EL (cell line): ENCODE measurements at places on chromosomes 2 and 18.

- peak; percentile 65 for DNase-seq
Observed at GRCh38 chr2:20224716-20225293, at the start of gene SDC1. TSS of gene SDC1 (minus strand) at chr2:20225130. CDS start at chr2:20224867, 263 bp downstream.

GRCh38 chr18:46096651-46097300 lies 1.3 kb downstream of the ATP5F1A start:
- no peak for DNase-seq

DNA sequence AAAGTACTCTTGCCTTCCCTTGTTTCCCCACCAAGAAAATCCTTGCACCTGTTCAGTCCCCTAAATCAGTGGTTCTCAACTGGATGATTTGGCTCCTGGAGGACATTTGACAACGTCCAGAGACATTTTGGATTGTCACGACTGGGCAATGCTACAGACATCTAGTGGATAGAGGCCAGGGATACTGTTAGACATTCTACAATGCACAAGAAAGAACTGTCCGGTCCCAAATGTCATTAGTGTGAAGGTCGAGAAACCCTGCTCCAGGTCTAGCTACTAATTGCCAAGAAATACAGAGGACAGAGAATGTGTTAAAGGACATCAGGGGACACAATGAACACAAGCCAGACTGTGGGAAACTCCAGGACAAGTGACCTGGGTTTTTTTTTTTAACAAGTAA lies 60.0 kb downstream of the LRP2 start:
- DNase-seq, result no peak

DNA sequence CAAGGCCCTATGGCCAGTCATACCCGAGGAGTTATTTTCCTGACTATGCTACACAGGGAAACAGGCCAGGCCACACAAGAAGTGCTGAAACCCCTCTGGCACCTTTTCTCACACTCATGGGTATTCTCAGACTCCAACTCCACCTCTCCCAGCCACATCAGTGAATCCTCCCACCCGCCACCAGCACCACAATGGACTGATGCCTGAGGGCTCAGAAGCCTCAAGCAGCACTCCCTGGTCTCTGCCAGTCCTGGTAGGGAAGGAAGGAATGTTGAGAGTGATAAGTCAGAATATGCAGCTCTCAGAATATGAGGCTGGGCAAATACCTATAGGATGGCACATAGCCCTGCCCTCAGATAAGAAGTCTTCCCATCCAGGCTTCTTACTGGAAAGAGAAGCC lies 391.1 kb downstream of the ALK start:
- peak; percentile 19 for DNase-seq

DNA sequence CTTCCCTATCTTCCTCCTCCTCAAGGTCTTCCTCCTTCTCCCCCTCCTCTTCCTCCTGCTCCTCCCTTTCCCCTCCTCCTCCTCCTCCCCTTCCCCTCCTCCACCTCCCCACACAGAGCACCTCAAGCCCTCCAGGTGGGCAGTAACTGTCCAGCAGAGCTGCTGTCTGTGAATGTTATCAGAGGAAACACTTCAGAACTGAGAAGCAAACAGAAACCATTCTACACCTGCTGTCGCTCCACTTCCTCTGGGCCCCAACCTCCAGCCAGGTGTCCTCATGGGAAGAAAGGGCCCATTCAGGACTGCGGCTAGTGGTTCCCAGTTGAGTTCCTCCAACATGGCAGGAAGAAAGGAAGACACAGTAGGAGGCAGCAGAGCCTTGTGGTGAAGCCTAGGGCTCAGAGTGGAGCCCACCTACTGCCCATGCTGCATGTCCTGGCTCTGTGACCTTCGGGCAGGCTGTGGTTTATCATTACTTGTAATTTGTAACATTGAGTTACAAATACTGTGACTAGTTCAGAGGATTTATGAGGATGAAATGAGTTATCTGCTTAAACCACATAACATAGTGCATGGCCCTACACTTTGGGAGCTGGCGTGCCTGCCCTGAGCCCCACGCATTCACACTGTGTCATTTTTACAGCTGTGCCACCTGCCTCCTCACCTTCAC lies 165.9 kb upstream of the ID2 start:
- DNase-seq, result no peak

- no peak for DNase-seq
Observed at GRCh38 chr2:212667751-212668316, 129.2 kb upstream of the ERBB4 start.

GRCh38 chr2:237570776-237571335 lies 4.5 kb downstream of the PRLH start:
- no peak for DNase-seq

DNA sequence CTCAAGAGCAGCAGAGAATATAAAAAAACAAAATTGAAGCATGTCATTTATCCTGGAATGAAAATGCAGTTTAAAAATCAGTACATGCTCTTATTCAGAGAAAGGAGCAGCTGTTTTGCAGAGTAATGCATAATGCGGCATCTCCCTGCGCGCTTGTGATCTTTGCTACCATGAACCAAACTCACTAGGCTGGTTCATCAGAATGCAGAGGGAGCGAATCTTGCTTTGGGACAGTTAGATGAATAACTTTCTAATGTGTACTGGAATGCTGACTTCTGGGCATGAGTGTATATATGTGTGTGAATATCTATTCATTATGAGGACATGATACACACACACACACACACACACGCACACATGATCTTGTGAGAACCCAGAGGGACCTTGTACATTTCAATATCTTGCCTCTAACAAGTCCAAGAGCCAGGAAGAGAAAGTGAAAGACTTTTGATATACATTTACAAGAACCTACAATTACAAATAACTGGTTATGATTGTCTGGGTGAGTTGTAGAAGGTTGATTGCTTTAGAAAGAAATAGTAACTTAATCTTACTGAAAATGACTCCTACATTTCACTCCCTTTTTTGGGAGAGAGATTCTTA lies 54.1 kb upstream of the THOC1 start:
- no peak for DNase-seq

- DNase-seq, result no peak
Observed at GRCh38 chr2:9306911-9307310, 100.3 kb downstream of the ASAP2 start.

DNA sequence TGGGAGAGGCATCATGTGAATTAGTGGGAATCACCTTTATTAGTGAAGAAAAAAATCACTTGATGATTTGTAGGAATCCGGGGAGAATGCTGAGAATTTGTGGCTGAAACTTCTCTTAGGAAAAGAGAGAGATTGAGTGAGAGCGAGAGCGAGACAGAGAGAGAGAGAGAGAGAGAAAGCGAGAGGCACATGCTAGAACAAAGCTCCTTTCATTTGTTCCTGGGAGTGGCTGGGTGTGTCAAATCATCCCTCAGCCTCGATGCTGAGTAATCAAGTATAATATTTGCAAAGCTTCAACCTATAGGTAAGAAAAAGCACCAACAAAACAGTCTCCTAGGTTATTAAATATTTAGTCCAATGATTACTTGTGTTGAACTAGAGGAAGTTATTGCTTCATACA lies 4.4 kb upstream of the SERPINB5 start:
- DNase-seq, result no peak

GRCh38 chr2:154324601-154325000 lies 373.9 kb upstream of the KCNJ3 start:
- DNase-seq, result no peak

DNA sequence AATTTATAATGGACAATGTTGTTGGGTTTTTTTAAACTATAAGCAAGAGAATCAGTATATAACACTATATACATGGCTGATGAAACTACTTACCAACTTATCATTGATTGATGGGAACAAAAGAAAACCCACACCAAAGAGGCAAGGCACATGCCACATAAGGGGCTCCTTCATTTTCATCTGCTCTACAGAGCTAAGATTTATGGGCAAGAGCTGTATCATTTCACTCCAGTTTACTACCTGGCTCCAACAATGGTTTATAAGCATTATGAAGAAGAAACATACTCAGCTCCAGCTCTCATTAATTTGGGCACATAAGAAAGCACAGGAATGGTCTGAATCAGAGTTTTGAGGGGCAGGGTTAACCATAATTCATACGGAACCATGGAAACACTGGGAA lies 283.3 kb downstream of the AGPS start:
- no peak for DNase-seq

GRCh38 chr18:12233378-12233777 lies 20.8 kb upstream of the CIDEA start:
- DNase-seq, result peak; percentile 51

GRCh38 chr18:24731981-24732380 lies 271.5 kb downstream of the HRH4 start:
- DNase-seq, result peak; percentile 6

GRCh38 chr2:1767939-1768691 lies 23.8 kb upstream of the PXDN start:
- DNase-seq, result no peak

GRCh38 chr18:25175558-25176517 lies 176.1 kb downstream of the ZNF521 start:
- no peak for DNase-seq

- no peak for DNase-seq
Observed at GRCh38 chr2:96695602-96696001, 44.3 kb downstream of the LMAN2L start.

GRCh38 chr2:239179851-239180371 lies 220.9 kb downstream of the HDAC4 start:
- no peak for DNase-seq

DNA sequence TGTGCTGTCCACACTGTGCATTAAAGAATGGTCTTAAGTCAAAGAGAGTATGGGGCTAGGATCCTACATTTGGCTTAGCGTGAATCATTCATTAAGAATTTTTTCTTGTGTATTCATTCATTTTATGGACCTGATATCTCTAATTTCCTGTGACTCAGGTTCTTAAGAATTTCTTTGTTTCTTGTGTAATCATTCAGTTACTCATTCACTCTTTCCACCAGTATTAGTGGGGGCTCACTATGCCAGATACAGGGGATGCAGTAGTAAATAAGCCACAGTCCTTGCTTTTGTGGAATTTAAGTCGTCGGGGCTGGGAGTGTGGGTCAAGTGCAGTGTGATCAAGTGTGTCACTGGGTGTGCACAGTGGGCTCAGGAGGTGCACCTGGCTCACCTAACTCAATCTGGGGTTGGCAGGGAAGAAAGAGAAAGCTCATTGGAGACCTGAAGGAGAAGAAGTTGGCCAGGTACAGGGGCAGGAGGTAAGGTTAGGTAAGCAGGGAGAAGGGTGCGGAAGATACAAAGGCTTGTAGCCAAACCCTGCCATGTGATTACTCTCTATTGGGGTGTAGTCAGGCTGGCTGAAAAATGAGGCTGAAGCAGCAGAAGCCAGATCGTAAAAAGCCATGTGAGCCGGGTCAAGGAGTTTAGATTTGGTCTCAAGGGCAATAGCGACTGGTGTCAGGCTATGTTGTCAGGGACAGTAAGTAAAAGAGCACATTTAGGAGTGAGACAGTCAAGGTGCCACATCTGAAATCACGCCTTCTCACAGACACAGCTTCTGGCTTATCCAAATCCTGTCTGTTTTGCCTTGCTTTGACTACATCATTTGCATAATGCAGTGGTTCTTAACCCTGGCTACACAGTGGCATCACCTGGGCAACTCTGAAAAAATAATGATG lies 67.2 kb downstream of the KCTD1 start:
- DNase-seq, result peak; percentile 95

DNA sequence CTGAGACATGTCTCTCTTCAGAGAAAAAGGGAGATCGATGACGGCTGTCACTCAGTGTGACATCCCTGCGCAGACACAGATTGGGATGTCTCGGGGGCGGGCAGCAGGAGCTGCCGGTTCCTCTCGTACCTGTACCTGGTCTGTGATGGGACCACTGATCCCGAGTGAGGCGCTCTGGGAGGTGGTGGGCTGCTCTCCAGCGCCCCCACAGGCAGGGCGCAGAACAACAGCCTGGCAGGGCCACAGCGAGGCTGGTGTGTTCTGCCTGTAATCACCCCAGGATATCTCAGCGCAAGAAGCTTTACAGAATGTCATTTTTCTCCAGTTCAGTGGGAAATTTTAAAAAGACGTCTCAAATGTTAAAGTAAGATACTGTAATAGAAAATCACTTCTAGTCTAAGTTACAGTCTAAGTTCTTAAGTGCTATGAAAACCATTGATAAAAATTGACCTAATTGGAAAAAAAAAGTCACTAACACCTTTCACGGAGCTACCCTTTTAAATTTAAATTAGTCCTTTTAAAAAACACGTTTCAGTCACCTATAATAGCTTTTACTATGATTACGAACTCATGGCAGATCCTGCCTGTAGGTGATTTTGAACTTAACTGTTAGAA lies 189.8 kb downstream of the SNTG2 start:
- peak; percentile 8 for DNase-seq

DNA sequence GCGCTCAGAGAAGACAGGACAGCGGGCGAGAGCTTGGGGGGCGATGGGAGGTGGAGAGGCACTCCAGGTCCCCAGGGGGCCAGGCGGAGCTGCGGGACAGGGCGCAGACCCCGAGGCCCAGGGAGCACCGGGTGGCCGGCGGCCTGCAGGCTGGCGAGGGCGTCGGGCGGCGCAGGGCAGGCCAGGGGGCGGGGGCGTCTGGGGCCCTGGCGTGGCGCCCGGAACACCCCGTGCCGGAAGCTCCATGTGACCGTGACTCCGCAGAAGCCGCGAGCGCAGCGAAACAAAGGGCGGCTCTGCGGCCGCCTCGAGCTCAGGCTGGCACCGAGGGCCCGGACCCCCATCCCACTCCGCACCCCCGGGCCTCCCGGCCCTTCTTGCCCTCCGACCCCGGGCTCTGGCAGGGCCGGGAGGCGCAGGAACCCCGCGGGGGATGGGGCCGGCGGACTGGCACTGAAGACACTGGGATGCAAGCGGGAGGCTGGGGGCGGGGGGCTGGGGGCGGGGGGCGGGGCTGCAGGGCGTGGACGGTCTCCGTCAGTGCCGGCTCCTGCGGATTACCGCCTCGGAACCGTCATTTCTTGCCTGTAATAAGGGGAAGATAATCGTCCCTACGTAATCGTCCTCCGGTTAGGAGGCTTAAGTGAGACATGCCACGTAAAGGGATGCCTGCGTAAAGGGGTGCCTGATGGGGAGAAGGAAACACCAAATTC lies 19.1 kb downstream of the SH2D6 start:
- DNase-seq, result peak; percentile 77

DNA sequence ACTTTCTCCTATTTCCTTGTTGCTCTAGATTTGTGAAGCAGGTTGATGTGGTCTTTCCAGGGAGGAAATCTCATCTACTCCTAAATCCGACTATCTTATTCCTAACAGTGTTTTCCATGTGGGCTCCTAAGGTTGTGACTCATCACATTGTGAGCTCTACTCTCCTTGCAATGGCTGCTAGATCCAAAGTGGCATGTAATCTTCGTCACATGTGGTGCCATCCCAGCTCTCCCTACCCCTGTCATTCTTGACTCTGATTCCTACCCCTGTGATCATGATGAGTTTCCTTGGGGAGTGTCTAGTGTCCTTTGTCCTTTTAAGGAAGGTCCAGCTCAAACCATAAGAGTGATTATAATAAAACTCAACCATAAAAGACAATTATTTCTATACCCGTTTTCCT lies 47.3 kb upstream of the GULP1 start:
- DNase-seq, result peak; percentile 23

DNA sequence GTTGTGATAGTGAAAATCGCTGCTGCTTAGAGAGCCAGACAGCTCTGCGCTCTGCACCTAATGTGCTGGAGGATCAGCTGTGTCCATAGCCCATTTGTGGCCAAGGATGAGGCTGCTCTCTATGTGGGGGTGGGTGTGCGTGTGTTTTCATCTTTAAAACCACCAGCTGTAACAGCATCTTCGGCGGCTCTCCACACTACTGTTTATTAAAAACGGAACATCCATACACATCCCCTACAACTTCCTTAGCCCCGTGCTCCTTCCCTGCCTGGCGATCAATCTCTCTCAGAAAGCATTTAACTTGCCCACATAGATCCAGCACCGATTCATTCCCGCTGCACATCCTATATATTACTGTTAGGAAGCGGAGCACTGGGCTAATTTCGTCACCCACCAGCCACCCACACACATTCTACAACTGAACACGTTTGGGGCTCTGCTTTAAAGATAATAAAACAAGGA lies 1.6 kb downstream of the CELF4 start:
- DNase-seq, result no peak
